ENCODE measurements at places on chromosomes 11 and 22. TPM values are rescaled to one million over a fixed set of nuclear protein-coding genes. Genes with fewer than 3 reads are reported as not detected.

FOLR1 gene
- total RNA-seq: not detected

OR51G1 gene
- not detected for total RNA-seq

DNA sequence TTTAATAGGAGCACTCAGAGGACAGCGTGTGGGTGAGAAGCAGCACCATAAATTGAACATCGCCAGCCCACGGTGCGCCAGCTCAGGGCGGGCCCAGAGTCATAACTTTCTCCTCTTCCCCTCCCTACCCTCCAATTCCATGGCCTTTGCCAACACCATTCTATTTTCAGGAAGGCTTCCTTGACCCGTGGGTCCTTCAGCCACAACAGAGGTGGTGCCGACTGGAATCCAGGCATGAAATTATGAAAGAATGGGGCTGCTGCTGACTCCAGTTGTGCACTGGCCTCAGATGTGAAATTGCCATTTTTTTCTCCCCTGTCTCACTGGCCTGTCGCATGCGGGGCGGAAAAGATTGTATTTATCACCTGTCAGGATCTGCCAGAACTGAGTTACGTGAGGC, 345.9 kb downstream of the MIAT start:
- no peaks in the 10 kb centered on the region for H3K4me1 ChIP-seq
- no peak overlapping the region for H3K4me3 ChIP-seq
- no peaks in the 10 kb centered on the region for H3K36me3 ChIP-seq
- H3K27ac ChIP-seq: no peak overlapping the region
- no peak for DNase-seq
- peaks cover 4% of the 10 kb centered on the region for H3K27me3 ChIP-seq

GRCh38 chr22:32823024-32823730, 21.7 kb downstream of the TIMP3 start:
- no peaks in the 10 kb centered on the region for H3K36me3 ChIP-seq
- DNase-seq: no peak
- no peak overlapping the region for H3K27ac ChIP-seq
- no peaks in the 10 kb centered on the region for H3K4me1 ChIP-seq
- H3K4me3 ChIP-seq: no peak overlapping the region

GRCh38 chr22:21714786-21715185, 20.8 kb downstream of the YPEL1 start:
- no peaks in the 10 kb centered on the region for H3K27me3 ChIP-seq
- no peak overlapping the region for H3K27ac ChIP-seq
- H3K36me3 ChIP-seq: no peaks in the 10 kb centered on the region
- DNase-seq: no peak

GRCh38 chr11:14445542-14446530, 53.8 kb downstream of the COPB1 start:
- H3K36me3 ChIP-seq: peaks cover under 1% of the 10 kb centered on the region
- peak overlapping the region; percentile 56 for H3K27ac ChIP-seq
- DNase-seq: no peak
- no peak overlapping the region for H3K4me3 ChIP-seq
- H3K27me3 ChIP-seq: no peaks in the 10 kb centered on the region
- peaks cover 48% of the 10 kb centered on the region for H3K4me1 ChIP-seq

All from activated naive CD8-positive, alpha-beta T cell treated with anti-CD3 and anti-CD28 coated beads for 36 hours (primary cell).